HuH-7.5 (cell line): ENCODE measurements at places on chromosomes 4 and X.

- peak; percentile 11 for DNase-seq
Measured at GRCh38 chrX:38117485-38117884, 103.2 kb downstream of the SRPX start.

DNA sequence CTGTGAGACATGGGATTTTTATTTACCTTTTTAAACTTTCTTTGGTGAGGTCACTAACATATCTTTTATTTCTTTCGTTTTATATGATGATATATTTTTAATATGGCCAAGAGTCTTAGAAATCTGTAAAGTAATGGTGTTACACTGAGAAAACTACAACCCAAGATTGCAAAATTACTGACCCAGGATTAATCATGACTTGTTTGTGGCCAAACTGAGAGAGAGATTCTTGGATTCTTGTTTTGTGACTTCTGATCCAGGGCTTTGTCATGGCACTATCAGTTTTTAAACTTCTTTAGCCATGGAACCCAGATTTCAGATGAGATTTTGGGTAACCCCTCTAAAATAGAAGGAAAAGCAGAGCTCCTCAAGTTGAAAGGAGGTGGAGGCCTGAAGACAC, 42.0 kb downstream of the SGMS2 start:
- no peak for DNase-seq

GRCh38 chr4:89837385-89837992, 528 bp upstream of the SNCA start:
- peak; percentile 9 for DNase-seq

DNA sequence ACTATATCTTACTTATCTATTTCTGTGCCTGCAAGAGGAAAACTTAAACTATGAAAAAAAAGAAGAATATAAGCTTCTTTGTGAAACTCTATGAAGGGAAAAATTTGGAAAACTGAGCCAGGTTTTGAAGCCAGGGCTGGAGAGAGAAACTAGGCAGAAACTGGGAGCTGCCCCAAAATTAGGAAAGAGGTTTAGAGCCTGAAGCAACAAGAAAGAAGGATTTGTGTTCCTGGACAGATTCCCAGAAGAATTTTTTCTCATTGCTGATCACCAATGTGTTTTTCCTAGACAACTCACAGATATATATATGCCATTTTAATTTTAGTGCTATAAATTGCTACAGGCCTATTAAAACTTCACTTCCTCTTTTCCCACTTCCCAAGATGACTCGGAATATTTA, 245.0 kb upstream of the GEMIN8 start:
- DNase-seq: no peak

DNA sequence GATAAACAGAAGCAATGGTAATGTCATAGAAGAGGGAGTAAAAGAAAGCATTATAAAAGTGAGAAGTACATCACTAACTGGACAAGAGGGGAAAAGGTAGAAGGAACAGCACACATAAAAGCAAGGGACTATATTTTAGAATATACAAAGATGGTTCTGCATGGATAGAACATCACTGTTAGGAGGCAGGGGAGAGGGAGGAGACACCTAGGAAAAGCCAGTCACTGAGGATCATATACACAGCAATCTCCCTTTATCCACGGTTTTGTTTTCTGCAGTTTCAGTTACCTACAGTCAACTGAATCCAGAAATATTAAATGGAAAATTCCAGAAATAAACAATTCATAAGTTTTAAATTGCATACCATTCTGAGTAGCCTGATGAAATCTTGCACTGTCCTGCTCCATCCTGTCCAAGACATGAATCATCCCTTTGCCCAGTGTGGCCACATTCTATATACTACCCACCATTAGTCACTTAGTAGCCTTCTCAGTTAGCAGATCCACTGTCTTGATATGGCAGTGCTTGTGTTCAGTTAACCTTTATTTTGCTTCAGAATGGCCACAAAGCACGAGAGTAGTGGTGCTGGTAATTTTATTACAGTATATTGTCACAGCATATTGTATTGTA, 74.2 kb downstream of the PPA2 start:
- no peak for DNase-seq

DNA sequence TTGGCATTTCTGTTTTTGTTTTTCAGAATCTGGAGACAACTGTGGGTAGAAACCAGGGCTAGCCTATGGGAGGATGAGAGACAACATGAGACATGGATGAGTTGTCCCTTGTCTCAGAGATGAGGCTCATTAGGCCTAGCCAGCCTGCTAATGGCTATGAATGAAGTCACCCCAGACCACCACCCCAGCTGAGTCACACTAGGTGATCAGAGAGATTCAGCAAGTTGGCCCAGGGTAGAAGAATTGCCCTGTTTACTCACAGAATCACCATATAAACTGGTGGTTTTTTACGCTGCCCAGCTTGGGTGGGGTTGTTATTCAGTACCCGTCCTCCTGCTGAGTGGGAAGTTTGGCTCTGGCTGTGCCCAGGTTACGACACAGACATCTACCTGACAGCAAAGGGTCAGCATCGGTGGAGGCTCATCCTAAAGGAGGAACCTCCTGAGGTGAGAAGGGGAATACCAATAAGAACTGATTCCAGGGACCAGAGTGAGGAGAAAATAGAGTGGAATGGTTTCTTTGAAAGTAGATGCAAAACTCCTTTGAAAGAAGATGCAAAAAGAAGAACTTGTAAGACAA, 17.2 kb upstream of the ARSJ start:
- no peak for DNase-seq

DNA sequence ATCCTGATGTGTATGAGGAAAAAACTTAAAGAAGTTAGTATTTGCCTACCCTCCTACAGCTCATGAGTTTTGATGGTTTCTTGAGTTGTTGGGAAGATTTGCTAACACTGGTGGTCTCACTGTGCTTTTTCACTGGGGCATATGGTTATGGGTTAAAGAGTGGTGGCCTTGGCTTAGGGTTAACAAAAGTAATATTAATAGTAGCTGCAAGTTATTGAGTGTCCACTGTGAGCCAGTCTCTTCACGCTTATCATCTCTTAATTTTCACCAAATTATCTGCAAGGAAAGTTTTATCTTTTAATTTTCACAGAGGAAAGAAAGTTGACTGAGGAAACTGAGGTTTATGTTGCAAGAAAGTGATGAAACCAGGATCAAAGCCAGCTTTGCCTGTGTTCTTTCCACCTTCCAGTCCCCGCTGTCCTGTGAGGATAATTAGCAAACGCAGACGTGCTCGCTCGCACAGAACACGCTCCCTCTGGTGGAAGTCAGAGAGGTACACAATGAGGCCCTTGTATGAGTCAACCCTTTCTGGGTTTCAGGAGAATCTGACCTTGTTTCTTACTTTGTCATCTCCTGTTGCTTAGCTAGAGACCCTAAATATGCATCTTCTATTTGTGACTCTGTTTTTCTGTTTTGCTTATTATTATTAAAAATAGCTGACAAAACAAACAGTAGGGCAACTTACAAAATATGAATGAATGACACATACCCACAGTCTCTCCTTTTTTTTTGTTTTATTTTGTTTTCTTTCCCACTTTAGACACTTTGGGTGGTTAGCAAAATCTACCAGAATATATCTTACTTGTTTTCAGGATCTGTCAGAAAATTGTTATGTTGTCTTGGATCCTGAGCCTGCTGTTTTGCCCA, 94.3 kb downstream of the DDIT4L start:
- peak; percentile 15 for DNase-seq

- DNase-seq: no peak
Measured at GRCh38 chrX:67724359-67725110, 180.7 kb downstream of the AR start.
